ENCODE measurements at places on chromosomes 6 and 20. TPM values are rescaled to one million over a fixed set of nuclear protein-coding genes. Genes with fewer than 3 reads are reported as not detected.

MYLK2 gene
- total RNA-seq: 0.66 TPM

OOEP gene
- not detected for total RNA-seq

TMEM217 gene
- total RNA-seq: 0.60 TPM

ZNF318 gene
- 4.8 TPM for total RNA-seq

ANKRD6 gene
- total RNA-seq: 2.2 TPM

FERMT1 gene
- 13.4 TPM for total RNA-seq
